C1 segment of cervical spinal cord (tissue), 14 donors: ENCODE measurements at places on chromosomes 6 and 20.

DNA sequence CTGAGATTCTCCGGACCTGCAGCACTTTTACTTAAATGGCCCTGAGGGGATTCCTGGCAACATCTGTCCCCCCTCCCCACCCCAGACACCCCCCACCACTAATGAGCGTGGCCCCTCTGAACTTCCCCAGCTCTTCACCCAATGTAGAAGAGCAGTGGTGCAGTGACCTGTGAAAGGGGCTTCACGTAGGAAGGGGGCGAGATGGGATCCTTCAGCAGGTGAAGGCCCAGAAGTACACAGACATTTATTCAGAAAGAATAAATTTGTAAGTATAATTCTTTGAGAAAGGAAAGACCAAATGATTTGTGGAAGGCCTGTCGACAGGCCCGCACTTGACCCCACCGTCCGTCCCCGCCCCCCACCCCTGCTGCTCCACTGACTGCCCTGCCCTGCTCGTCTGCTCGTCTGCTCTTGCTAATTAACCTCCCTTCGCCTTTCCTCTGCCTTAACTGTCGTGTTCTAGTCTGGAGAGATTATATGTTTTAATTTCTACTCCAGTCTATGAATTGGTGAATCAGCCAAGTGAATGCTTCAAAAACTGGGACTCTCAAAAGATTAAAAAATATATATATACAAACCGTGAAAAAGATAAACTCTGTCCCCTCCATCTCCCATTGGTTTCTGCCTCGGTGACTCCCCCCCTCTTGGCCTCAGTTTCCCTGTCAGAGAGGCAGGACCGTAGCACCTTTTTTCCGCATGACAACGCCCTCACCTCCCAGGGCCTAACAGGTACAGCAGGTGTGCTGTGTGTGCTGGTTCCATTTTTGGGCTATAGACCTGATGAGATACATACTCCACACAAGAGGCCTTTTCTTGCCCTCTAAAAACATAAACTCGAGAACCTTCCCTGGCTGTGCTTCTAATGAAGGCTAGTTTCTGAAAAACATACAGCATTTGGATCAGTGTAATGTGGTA is 49.2 kb downstream of the GNAS start:
- DNase-seq, result no peak

DNA sequence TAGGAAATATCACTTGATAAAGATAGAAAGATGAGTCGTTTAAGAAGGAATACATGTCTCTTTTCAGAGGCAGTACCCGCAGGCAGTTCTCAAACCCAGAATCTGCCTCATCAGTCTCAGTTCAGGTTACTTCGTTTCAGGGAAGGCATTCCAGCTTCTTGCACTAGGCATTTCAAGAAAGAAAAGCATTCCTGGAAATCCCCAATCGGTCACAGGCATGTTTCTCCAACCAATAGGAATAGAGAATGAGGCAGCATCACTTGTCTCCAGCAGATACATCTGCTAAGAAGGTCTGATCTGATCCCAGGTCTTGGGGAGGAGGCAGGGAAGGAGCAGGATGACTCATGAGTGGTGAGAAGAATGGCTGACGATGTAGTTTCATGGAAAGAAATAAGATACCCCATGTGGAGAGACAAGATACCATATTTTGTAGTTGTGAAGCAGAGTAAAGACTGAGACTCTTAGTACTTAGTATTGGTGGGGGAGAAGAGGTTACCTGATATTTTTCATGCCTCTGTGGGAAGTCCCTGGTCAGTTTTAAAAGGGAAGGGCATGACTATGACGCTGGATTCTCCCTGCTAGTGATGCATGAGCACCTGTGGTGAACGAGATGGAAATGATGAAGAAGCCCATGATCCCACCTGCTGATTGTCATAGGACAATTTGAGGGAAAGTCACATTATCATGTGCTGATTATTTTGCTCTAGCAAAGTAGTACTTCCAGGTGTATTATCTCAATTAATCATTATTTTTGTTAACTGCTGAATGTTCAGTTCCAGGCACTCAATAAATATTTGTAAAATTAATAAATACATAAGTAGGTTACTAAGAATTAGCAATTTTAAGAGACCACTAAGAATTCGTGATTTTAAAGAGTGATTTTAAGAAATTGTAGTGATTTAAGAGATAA is 20.3 kb upstream of the HLA-DRB1 start:
- no peak for DNase-seq

DNA sequence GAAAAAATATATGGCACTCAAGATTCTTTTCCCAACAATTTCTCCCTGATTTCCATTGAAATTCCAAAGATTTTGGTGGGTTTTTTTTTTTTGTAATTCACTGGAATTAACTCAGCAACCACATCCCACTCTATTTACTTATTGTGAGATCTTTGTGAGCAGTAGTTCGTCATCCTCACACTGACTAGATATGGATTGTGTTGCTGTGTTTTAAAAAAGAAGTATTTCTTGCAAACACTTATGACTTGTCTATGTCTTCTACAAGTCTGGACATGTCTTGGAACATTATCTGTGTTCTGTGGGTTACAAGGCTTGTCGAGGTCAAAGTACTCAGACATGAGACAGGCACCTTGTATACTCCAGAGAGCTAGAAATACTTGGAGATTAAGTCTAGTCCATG is 7.3 kb upstream of the TENT5A start:
- no peak for DNase-seq

- no peak for DNase-seq
Measured at GRCh38 chr6:161476711-161477110, 202.8 kb upstream of the AGPAT4 start.

DNA sequence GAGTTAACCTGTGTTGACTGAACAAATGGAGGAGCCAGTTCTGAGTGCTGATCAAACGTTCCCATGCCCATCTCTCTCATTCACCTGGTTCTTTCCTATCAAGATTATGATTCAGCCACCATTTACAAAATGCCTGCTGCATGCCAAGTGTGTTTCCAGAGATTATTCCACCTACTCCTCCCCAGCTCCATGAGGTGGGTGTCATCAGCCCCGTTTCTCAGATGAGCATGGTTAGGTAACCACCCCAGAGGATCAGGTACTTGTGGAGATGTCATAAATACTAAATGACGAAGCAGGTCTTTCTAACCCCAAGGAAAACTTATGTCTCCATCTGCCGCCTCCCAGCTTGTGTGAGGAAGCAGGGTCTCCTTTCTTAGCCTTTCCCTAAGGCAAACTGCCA is 2.1 kb downstream of the BANF2 start:
- DNase-seq, result no peak

DNA sequence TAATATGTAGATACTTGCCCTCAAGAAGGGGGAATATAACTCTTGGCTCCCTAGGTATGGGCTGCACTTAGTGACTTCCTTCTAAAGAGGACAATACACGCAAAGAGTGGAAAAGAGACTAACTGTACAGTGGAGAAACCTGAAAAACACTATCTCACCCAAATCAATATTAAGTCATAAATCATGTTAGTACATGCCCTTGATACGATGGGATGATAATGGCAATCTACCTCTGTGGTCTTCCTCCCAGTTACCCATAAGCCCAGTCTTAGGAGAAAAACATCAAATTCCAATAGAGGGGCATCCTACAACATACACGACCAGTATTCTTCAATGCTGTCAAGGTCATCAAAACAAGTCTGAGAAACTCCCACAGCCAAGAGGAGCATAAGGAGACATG is 1.3 kb downstream of the TRIM26 start:
- DNase-seq, result no peak

- no peak for DNase-seq
Measured at GRCh38 chr20:23503649-23504048, 12.7 kb downstream of the CST8 start.

DNA sequence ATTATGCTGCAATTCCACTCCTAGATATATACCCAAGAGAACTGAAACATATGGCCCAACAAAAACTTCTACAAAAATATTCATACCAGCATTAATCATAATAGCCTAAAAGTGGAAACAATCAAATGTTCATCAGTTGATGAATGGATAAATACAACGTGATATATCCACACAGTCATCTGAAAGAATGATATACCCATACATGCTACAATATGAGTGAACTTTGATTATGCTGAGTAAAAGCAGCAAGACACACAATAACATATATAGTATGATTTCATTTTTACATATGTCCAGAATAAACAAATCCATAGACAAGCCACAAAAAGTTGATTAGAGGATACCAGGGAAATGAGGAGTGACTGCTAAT is 30.7 kb downstream of the CDK19 start:
- DNase-seq, result no peak

DNA sequence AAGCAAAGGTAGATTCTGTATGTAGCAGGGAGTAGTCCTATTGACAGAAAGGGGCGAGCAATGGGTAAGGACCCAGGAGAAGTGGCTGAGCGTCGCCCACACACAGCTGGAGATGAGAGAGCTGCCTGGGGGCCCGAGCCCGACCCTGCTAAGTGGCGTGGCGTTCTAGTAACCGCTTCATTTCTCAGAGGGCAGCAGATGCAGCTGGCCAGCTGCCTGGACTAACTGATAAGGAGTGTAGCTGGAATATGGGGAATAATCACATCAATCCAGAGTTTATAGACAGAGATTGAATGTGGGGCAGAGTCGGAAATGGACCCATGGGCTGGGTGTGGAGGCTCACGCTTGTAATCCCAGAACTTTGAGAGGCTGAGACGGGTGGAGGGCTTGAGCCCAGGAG is 64.4 kb downstream of the EZR start:
- DNase-seq, result no peak

- no peak for DNase-seq
Measured at GRCh38 chr6:35722121-35722761, 14.6 kb upstream of the ARMC12 start.

DNA sequence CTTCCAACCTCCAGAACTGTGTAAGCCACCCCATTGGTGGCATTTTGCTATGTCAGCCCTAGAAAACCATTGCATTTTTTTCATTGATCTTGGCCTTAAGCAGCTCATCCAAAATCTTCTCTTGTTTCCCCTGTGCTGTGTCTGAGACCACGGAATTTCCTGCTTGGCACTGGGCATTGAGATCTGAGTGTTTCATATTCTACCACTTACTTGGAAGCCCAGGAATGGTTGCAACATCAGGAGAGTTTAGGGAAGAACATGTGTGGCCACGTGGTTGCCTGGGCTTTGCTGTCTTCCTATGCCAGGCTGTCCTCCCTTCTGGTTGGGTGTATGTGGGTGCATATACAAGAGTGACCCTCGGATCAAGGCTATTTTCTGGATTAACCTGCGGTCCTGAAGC is 139.3 kb upstream of the PMEPA1 start:
- no peak for DNase-seq

DNA sequence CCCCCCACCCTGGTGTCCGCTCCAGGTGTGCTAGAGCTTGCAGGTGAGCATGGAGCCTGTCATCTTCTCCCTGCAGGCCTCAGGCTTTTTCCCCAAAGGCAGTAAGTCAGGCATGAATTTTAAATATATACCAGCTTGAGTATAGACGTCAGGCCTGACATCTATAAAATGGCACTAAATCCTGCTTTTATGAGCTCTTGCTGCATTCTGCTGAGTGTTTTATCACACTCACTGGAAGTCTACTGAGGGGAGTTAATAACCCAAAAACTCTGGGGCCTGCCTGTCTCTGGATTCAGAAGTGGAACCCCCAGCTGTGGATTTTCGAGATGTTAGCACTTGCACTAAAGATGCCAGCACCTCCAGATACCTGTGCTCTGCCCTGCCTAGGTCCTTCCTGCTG is 133.4 kb upstream of the TOP1 start:
- no peak for DNase-seq

- no peak for DNase-seq
Measured at GRCh38 chr6:73032586-73032985, 192.7 kb downstream of the KHDC1L start.

GRCh38 chr6:25477006-25477590 is 174.9 kb upstream of the SCGN start:
- DNase-seq, result no peak

DNA sequence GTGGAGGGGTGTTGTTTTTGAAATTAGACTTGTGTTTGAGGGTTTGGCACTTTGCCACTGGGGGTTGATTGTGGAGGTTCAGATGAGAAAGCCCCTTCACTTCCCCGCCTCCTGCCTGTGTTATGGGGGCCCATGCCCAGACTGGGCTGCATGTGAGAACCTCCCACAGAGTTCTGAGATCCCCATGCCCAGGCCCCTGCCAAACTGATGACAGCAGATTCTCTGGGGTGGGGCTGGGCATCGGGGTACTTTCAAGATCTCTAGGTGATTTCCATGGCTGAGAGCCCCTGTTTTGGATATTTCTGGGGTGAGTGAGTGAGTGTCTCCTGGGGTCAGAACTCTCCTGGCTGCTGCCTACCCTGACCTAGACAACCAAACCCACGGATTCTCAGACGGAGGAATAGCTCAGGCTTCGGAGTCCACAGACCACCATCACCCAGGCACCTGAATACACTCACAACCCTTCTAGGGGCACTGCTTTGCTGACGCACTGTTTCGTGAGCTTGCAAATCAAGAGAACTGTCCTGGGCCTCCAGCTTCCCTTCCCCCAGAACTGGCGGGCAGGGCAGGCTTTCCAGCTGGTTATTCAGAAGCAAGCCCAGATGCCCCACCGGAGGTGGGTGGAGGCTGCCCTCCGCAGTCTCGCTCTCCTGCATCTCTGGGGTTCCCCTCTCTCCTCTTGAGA is 6.3 kb downstream of the BCAS1 start:
- DNase-seq, result no peak

DNA sequence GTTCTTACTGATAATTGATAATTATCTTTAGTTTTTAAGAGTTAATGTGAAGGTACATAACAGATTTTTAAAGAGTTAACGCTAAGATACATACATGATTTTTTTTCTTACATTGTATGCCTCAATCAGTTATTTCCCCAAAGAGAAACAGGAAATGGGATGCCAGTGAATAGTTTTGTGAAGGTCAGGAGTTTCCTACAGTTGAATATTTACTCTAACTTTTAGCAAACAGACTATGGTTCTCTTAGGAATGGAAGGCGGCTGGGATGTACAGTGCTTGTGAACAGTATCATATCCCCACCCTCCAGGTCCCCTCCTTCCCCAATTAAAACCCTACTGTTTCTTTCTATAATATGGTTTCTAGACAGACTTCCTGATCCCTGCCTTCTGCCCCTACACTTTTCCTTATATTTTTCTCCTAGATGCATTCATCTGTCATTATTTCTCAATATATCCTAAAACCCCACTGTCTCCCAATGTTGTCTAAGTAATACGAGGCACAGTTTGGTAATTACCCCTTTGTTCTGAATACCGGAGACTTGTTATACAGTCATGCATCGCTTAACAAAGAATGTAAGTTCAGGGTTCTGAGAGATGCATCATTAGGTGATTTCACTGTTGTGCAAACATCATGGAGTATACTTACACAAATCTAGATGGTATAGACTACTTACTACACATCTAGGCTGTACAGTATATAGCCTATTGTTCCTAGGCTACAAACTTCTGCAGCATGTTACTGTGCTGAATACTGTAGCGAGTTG is 29.2 kb downstream of the SLC35A1 start:
- no peak for DNase-seq

GRCh38 chr20:60354024-60354580 is 395.9 kb downstream of the CDH26 start:
- no peak for DNase-seq
